ENCODE measurements at places on chromosomes 4 and X.

DNA sequence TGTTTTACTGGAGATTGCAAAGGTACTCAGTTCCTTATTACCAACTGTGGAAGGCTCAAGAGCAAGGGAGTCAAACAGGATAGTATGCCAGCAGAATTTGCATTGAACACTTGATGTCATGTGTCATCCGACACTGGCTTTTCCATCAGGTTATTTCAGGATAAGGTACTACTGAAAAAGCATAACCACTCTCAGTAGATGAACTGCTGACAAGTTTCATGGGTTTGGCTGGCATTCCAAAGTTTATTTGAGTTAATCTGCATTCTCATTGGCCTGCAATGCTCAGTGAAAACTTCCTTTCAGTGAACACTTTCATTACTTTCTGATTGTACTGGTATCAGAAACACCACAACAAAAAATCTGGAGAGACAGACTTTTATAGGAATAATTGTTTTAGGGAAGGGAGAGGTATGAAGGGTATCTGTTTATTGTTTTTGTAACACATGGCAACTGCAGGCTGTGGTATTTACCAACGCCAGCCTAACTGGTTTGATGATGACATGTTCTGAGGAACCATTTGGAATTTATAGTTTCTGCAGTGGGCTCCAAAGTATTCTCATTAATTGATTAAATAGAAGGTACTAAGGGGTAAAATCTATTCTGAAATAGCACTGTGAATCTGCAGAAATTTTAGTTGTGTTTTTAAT, 345.7 kb upstream of the NR3C2 start:
- no peaks in the 10 kb centered on the region for H3K36me3 ChIP-seq
- no peak overlapping the region for H3K4me3 ChIP-seq
- H3K27ac ChIP-seq: no peak overlapping the region
- peaks cover 14% of the 10 kb centered on the region for H3K4me1 ChIP-seq
- peak; percentile 81 for DNase-seq
- H3K27me3 ChIP-seq: no peaks in the 10 kb centered on the region

- DNase-seq: peak; percentile 81
- no peak overlapping the region for H3K27ac ChIP-seq
- no peaks in the 10 kb centered on the region for H3K27me3 ChIP-seq
- no peaks in the 10 kb centered on the region for H3K4me1 ChIP-seq
Observed at GRCh38 chrX:22742174-22742573, 257.6 kb upstream of the DDX53 start.

DNA sequence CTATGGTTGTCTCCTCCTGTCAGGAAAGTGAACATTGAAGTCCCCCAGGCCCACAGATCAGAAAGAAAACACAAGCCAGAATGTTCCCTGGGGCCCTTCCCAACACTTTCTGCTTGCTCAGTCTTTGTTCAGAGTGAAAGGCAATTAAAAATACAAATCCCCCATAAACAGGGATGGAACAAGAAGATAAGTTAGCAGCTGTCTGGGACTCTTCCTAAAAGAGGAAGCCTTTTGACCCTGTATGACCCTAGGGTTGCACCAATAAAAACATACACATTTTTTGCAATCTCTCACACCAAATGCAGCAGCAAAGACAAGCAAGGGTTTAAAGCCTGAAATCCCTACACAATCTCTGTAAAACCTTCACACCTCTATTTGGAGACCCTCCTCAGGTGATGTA, 22.6 kb downstream of the IRF2 start:
- DNase-seq: no peak
- no peak overlapping the region for H3K4me3 ChIP-seq
- H3K4me1 ChIP-seq: peaks cover 21% of the 10 kb centered on the region
- H3K27me3 ChIP-seq: no peaks in the 10 kb centered on the region
- H3K27ac ChIP-seq: no peak overlapping the region
- peaks cover 5% of the 10 kb centered on the region for H3K36me3 ChIP-seq

DNA sequence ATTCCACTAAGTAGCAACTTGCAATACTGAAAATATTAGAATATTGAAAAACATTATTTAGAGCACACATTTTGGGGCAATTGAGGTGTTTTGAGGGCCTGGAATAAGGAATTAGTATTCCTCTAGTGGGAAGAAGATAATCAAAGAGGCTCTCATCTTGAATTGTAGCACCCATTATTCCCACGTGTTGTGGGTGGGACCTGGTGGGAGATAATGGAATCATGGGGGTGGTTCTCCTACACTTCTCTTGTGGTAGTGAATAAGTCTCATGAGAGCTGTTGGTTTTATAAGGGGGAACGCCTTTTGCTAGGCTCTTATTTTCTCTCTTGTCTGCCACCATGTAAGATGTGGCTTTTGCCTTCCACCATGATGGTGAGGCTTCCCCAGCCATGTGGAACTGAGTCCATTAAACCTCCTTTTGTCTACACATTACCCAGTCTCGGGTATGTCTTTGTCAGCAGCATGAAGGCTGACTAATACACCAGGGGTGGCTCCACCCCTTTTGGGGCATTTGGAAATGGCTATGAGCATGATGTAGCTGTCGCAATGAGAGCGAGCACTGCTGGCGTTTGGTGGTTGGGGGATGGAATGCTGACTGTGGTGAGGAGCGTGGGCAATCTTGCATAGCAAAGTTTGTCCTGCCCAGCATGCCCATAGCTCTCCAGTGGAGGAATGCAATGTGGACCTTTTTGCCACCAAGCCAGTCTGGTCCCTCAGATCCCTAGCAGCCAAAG, 308.2 kb downstream of the FRMPD4 start:
- no peak overlapping the region for H3K4me3 ChIP-seq
- H3K27ac ChIP-seq: peak overlapping the region; percentile 64
- 0 out of 2 replicates have a peak, but pooled peaks cover 1% of the 10 kb centered on the region for H3K4me1 ChIP-seq
- no peaks in the 10 kb centered on the region for H3K36me3 ChIP-seq

GRCh38 chrX:130916636-130917422, 13.8 kb upstream of the ENOX2 start:
- H3K27ac ChIP-seq: no peak overlapping the region

DNA sequence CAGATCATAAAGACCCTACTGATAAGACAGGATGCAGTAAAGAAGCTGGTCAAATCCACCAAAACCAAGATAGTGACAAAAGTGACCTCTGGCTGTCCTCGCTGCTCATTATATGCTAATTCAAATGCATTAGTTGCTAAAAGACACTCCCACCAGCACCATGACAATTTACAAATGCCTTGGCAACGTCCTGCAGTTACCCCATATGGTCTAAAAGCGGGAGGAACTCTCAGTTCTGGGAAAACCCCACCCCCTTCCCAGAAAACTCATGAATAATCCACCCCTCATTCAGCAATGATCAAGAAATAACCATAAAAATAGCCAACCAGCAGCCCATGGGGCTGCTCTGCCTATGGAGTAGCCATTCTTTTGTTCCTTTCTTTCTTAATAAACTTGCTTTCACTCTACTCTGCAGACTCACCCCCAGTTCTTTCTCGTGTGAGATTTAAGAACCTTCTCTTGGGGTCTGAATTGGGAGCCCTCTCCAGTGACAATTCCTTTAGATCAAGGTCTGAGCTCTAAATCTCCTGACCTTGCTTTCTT, 217.1 kb upstream of the STS start:
- H3K27me3 ChIP-seq: no peaks in the 10 kb centered on the region
- H3K4me1 ChIP-seq: no peaks in the 10 kb centered on the region
- H3K4me3 ChIP-seq: no peak overlapping the region
- no peaks in the 10 kb centered on the region for H3K36me3 ChIP-seq
- H3K27ac ChIP-seq: no peak overlapping the region

- H3K4me3 ChIP-seq: no peak overlapping the region
- no peak overlapping the region for H3K27ac ChIP-seq
- no peak for DNase-seq
Observed at GRCh38 chr4:103484521-103484920, 235.3 kb downstream of the TACR3 start.

All from IMR-90 (cell line).